Epithelial cell of alveolus of lung (primary cell): ENCODE measurements at places on chromosomes 13 and 19. TPM values are rescaled to one million over a fixed set of nuclear protein-coding genes. Genes with fewer than 3 reads are reported as not detected.

MYO9B gene
- total RNA-seq: 40.6 and 51.3 TPM in 2 replicates

ZNF546 gene
- total RNA-seq: 3.8 and 4.5 TPM in 2 replicates

FUT6 gene
- not detected in 2 replicates for total RNA-seq

CILP2 gene
- 0.52 and 6.0 TPM in 2 replicates for total RNA-seq

ZNF625 gene
- 3.6 and 10.7 TPM in 2 replicates for total RNA-seq

ZNF628 gene
- 3.2 and 10.4 TPM in 2 replicates for total RNA-seq

CCDC8 gene
- 26.4 and 42.2 TPM in 2 replicates for total RNA-seq
